ENCODE measurements at places on chromosomes 12 and 14.

GRCh38 chr14:51462182-51462581, 189.5 kb upstream of the FRMD6 start:
- no peak for DNase-seq

- DNase-seq, result no peak
Observed at GRCh38 chr12:109307051-109307450, 2.0 kb downstream of the FOXN4 start.

- no peak for DNase-seq
Observed at GRCh38 chr14:21915826-21916225, 242.2 kb upstream of the OR4E1 start.

DNA sequence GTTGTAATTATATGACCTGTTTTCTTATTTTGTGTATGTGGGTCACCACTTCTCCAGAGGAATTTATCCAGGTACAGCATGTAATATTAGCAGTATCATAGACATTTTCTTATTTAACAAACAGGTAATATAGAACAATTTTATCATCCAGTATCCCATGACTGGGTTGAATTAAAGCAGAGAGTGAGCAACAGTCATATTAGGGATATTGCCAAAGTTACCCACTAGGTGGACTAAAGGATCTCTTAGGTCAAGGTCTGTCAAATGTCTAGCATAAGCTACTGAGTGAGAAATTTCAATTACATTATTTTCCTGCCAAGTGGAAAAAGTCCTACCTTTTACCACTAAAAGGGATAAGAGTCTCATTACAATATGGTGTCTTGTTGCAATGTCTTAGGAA, 62.1 kb upstream of the TRIM9 start:
- DNase-seq, result no peak

- DNase-seq, result no peak
Observed at GRCh38 chr12:69712826-69713225, 13.7 kb upstream of the BEST3 start.

GRCh38 chr12:6641131-6641530, 5.4 kb upstream of the LPAR5 start:
- no peak for DNase-seq

- no peak for DNase-seq
Observed at GRCh38 chr14:92398888-92399636, 76.1 kb downstream of the SLC24A4 start.

GRCh38 chr12:109638735-109639134, 65.1 kb downstream of the MVK start:
- DNase-seq, result no peak

GRCh38 chr12:124762791-124763593, 100.7 kb downstream of the SCARB1 start:
- DNase-seq, result no peak

- no peak for DNase-seq
Observed at GRCh38 chr12:99824900-99825542, 159.7 kb downstream of the ANKS1B start.

DNA sequence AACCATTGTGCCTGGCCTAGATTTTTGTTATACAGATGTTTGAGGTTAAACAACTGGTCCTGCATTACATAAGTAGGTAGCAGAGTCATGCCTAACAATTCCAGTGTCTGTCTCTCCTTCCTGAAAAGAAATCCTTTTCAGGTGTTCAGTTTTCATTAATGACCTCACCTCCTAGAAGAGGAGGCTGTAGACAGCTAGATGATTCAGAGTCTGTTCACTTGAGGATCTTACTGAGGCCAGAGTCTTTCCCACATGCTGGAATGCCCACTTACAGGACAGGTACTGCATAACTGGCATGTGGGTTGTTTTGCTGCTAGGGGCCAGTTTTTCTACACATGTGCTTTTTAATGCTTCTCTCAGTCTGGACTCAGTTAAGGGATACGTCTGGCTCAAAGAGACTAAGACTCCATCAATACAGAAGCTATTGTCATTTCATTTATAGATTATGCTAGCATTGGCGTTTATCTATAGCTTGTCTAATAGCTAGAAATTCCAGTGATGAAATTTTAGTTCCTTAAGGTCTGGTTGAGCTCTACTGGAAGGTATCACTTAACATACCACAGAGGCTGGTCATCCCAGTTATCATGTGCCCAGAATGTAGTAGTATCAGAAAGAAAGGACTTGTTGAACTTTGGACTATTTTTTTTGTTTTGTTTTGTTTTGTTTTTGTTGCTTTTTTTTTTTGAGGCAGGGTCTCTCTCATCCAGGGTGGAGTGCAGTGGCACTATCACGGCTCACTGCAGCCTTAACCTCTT, 206.4 kb downstream of the ERC1 start:
- DNase-seq, result no peak

- DNase-seq, result no peak
Observed at GRCh38 chr12:124542021-124542949, 25.1 kb downstream of the NCOR2 start.

GRCh38 chr12:13061377-13061776, 17.2 kb downstream of the FAM234B start:
- no peak for DNase-seq

DNA sequence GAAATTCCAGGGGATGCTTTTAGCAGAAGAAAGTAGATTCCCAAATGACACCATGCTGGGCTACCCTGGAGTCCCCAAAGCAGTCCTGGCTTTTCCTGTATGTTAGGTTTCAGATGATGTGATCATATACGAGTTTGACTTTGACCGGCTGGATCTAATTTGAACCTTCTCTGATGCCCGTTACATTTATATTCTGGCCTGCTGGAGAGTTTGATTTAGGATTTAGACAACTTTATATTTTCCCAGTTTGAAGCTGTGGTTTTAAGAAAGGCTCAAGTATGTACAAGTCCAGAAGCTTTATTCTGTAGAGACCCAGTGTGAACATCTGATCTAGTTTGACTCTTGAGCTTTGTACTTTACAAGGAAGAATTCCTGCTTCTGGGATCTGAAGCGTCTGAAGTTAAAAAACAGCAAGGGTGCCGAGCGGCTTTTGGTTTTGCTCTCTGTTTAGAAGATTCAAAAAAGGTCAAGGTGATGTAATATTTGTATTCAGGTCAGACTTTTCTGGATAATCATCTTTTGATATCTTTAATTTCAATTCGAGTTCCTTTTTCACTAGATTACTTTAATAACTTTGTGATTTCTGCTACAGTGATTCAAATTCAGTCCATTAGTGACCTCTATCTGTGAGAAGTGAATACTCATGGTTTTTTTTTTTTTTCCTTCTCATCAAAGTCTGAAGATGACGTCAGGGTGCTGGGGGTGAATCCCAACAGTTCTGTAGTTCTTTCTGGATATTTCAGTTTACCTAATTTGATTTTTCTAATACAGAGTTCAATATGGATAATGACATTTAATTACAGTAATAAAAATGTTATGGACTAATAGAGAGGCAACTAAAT, 6.3 kb downstream of the FLRT2 start:
- DNase-seq, result no peak

GRCh38 chr12:107352347-107353081, 259.2 kb upstream of the CRY1 start:
- DNase-seq, result no peak

- no peak for DNase-seq
Observed at GRCh38 chr12:42684802-42685071, 95.2 kb upstream of the PRICKLE1 start.

DNA sequence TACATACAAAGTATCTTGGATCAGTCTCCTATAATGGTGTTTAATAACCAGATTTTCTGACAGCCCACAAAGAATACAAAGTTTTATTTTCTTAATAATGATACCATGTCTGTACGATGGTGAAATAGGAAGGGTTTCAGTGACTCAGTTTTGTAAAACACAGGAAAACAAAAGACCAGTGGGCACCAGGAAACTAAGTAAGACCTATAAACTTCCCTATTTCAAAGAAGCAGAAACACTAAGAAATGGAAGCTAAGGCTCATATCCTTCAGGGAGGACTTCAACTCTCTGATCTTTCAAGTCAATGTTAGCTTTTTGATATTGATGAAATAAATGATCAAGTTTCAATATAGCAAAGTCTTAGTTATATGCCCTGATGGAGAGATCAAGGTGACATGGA, 196.0 kb downstream of the DUSP6 start:
- DNase-seq, result no peak

DNA sequence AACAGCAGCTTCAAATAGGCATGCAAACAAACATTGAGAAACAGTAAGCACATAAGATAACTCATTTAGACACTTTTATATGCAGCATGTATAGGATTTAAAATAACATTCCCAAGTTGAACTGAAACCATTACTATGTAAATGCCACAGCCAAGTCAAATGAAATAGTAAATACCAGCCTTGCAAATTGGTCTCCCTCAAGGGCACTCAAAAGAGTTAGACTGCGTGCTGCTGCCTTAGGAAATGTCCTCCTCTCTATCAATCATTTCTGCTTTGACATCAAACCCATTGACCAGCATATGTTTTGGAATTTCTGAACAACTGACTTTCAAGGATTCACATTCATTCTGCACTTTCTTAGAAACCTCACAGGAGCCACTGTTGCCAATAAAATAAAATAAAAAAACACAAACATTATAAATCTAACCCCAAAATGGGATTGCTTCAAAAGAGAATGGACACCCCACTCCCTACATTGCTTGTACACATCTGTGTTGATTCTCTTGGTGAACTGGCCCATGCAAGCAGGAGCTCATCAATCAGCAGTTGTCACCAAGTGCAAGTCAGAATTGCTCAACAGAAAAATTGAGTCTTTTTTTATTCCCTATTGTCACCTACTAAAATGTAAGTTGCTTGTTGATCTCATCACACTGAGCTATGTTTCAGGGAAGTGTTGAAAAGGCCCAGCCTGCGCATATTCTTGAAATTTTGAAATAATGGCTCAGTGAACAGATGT, 256.2 kb downstream of the DAD1 start:
- DNase-seq, result no peak

DNA sequence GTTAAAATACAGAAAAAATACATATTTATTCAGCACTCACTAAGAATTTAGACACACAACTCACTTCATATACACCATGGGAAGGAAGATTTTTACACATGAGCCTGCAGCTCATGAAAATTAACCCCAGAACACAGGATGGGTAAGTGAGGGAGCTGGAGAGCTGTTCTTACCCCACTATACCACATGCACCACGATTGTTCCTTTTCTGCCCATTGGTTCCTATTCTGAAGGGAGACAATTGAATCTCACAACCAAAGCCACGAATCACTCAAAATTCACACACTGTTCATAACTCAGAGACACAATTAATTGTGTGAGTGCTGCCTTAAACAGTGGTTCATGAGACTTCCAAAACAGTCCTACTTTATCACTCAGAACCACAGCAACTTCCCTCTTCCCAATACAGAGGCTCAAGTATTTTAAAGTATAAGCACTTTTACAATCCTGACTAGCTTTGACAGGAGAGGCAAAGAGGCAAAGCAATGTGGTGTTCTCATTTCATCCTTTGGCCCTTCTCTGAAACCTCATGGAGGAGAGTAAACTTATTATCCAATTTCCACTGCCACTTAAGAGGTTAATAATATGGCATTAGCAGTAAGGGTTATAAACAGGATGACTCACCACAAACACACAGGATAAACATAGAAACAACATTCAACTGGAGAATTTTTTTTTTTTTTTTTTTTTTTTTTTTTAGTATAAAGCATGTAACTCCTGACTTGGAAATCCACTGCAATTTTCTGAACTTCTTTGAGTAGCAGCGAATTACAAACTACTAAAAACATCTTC, 59.5 kb downstream of the ITPR2 start:
- DNase-seq, result no peak

- DNase-seq, result no peak
Observed at GRCh38 chr14:53190938-53191337, 37.8 kb upstream of the DDHD1 start.

GRCh38 chr12:26520109-26520508, 312.9 kb downstream of the ITPR2 start:
- DNase-seq, result no peak

- no peak for DNase-seq
Observed at GRCh38 chr14:103103461-103104388, 9.2 kb downstream of the EXOC3L4 start.

DNA sequence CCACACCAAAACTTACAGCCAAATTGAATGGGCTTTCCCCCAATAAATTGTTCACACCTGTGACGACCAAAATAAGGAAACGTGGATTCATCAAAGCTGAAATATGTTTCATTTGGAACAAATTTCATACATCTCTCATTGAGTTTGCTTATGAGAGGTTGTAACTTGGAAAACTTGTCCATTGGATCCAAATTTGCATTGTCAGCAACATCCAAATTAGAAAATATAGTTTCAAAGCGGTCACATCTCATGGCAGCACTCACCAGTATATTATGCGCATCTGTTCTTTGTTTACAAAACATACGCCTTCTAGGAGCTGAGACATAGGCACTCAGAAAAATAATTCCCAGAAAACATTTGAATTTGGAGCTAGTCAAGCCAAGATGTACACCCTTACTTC, 1028.2 kb upstream of the USP15 start:
- no peak for DNase-seq

GRCh38 chr14:99540196-99541032, 59.2 kb downstream of the CCNK start:
- no peak for DNase-seq

DNA sequence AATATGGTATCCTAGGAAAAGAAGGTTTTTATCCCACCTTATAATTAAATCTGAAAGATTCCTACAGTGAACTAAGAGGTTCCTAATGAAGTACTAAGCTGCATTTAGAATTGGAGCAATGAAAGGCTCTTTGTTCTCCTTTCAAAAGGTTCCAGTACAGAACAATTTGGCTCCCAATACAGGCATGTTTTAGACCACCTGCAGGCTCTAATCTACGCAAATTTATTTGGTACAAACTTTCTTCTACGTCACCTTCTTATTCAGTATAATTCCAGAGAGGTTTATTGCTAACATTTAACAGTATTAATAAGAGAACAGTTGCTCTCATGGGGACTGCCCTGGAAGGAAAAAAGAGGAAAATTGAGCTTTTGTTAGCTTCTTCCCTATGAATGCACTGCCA, 37.6 kb upstream of the SLCO1C1 start:
- DNase-seq, result no peak

DNA sequence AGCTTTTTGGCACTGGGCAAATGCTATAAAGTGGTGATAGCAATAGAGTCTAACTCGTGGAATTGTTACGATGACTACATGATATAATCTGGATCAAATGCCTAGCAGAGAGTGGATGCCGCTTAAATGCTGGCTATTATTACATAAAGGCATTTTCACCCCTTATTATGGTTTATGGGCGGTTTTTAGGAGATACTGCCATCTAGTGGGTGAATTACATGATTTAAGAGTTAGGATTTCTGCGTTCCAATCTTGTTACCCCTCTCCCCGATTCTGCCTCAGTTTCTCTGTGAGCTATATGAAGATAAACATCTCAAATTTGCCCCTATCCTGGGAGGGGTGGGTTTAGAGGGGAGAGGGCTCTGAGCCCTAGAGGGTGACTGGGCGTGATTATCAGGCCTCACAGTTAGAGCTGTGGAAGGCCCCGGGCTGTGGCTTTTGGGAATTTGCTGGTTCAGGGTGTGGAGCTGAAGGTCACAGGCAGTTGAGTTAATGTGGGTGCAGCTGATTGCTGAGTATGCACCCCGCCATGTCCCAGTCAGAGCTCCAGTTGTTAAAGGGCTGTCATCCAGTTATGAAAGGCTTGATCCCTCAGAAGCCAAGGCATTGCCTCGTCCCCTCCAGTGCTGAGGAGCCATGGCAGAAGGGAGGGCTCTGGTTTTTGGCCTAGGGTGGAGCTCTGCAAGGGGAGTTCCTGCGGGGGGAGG, 14.4 kb downstream of the CLSTN3 start:
- no peak for DNase-seq

Measured in stimulated activated CD8-positive, alpha-beta memory T cell treated with anti-CD3 and anti-CD28 coated beads, Interleukin-2, amount 100 ng/mL, for 48 hours (primary cell).